Cerebellum (tissue), 4 donors: ENCODE measurements at places on chromosomes 11 and 22.

DNA sequence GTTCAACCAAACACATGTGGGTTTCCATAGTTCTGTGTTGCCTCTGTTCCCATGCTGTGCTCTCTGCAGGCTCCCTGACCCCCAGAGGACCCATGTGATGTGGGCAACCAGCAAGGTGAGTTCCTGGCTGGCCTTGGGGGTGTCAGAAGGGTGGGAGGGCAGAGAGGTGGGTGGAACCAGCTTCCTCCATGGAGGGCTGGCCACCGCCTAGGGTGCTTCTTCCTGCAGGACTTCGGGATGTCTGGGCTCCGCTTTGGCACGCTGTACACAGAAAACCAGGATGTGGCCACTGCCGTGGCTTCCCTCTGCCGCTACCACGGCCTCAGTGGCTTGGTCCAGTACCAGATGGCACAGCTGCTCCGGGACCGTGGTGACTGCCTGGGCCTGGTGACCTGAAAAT is 14.5 kb upstream of the EXT2 start:
- DNase-seq, result no peak

GRCh38 chr11:67045314-67045713 is 11.3 kb upstream of the RHOD start:
- DNase-seq, result peak; percentile 66

- no peak for DNase-seq
Observed at GRCh38 chr11:102990145-102990544, 34.6 kb upstream of the MMP13 start.

GRCh38 chr22:38083931-38084631 is at the start of gene SLC16A8:
SLC16A8 (minus strand) TSS chr22:38084184; CDS start chr22:38082873, 1,311 bp downstream.
- no peak for DNase-seq

- no peak for DNase-seq
Observed at GRCh38 chr11:32171445-32171844, 80.6 kb downstream of the RCN1 start.

- no peak for DNase-seq
Observed at GRCh38 chr11:11211888-11212287, 141.2 kb downstream of the CSNK2A3 start.

DNA sequence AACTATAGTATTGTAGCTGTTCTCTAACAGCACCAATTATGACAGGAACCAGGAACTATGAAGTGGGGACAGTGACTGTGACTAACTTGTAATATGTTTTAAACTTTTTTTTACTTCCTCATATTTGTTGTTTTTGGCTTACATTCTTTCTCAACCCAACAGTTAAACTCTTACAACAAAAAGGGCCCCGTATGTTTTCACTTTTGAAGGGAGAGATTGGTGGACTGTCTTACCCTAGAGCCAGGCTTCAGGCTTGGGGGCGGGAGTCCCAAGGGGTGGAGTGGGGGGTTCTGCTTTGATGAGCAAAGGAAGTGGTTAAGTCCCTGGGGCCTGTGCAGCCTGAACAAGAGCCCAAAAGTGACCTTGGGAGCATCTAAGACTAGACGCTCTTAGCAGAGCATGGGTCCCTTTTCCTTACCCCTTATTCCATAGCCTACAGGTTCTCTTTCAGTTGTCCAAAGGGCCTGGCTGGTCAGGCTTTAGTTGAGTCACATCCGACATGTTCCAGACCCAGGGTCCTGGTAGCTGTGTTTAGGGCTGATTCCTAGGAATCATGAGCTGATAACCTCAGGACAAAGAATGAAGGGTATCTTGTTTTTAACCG is 38.8 kb downstream of the STIM1 start:
- no peak for DNase-seq

DNA sequence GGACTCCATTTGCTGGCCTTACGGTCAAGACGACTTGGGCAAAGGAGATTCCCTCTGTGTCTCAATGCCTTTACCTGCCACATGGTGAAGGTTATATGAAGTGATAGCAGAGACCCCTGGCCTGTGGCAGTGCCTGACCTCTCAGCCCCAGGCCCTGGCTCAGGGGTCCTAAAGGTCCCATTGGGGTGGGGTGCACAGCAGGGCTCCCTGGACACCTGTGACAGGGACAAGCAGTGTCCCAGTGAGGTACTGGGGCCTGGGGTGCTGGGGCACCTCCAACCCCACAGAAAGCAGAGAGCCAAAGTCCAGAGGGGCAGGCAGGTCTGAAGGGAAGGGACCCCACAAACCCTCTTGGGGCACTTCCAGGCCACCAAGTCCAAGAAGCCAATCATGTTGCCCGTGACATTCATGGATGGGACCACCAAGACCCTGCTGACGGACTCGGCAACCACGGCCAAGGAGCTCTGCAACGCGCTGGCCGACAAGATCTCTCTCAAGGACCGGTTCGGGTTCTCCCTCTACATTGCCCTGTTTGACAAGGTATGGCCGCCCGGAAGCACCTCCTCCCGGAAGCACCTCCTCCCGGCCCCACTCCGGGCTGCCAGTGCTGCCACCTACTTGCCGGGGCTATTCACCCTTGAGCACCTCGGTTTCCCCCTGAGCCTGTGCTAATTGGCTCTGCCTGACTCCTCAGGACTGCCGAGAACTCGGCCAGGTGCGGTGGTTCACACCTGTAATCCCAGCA is 62.5 kb downstream of the MYO7A start:
- no peak for DNase-seq

DNA sequence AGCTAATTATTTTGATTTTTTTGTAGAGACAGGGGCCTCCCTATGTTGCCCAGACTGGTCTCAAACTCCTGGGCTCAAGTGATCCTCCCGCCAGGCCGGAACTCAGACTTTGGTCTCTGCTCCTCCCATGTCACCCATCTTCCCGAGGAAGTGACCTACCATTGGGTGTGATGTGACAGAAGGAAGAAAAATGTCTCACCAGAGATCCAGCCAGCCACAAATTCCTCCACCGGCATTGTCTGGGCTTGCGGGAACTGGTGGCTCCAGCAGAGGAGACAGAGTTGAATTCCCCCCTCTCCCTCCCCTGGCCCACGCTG is 772 bp downstream of the SLC25A45 start:
- DNase-seq, result no peak

- DNase-seq, result no peak
Observed at GRCh38 chr11:130370845-130371590, 56.3 kb upstream of the ZBTB44 start.

DNA sequence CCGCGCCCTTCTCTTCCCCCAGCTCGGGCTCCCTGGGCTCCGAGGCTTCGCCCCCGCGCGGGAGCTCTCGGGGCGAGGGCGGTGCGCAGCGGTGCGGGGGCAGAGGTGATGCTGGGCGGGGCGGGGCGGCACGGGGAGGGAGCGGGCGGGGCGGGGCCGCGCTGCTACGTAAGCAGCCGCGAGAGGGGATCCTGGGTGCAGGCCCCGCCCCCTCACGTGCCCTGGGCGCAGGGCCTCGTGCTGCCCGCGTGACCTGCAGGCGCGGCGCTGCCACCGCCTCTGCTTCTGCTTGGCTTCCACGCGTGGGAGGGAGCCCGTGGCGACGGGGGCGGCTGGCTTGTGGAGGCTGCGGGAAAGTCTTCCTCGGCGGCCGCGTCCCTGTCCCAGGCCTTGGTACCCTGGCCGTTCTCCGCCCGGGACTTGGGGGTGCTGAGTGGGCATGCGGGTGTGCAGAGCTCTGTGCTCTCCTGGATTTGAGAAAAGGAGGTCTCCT is 132.6 kb upstream of the HSD17B12 start:
- DNase-seq, result peak; percentile 90

- no peak for DNase-seq
Observed at GRCh38 chr11:1510928-1511327, 24.3 kb upstream of the MOB2 start.

DNA sequence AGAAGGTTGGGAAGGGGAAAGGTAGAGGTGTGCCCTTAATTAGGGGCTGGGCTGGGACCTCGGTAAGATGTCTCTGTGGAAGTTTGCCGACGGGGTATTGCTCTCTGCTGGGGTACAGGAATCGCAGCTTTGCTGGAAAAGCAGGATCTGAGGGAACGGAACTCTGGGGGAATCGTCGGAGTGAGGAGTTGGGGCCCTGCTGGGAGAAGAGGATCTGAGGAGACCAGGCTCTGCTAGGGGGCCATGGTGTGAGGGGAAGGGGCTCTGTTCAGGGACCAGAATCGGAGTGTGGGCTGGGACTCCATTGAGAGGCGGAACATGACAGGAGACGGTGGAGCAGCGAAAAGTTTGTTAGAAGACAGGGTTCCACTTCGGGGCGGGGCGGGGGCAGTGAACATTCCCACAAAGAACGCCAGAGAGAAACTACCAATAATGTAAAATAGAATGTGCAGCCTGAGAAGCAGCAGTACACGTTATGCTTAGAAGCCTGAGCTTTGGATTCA is 456 bp downstream of the AAMDC start:
- DNase-seq, result peak; percentile 2

GRCh38 chr11:35563484-35564244 is 38.2 kb upstream of the PAMR1 start:
- DNase-seq, result no peak

- no peak for DNase-seq
Observed at GRCh38 chr22:37162221-37163095, 12.7 kb upstream of the IL2RB start.

- DNase-seq, result no peak
Observed at GRCh38 chr22:23058481-23059283, 11.6 kb upstream of the GNAZ start.
